Glomerular endothelial cell (primary cell): ENCODE measurements at places on chromosomes 13 and 19.

- no peak for DNase-seq
Observed at GRCh38 chr13:107258599-107259187, 690.8 kb upstream of the ARGLU1 start.

GRCh38 chr19:15276620-15277215 is 44.5 kb upstream of the EPHX3 start:
- no peak for DNase-seq

GRCh38 chr13:30375265-30375835 is 46.9 kb upstream of the UBE2L5 start:
- no peak for DNase-seq

GRCh38 chr19:49590971-49591730 is at the start of gene PRR12:
TSS of gene PRR12 (plus strand) at chr19:49591182. CDS start at chr19:49591655, 473 bp downstream.
- DNase-seq = no peak
